ENCODE measurements at places on chromosomes 13 and 19. TPM values are rescaled to one million over a fixed set of nuclear protein-coding genes. Genes with fewer than 3 reads are reported as not detected.

Gene BEST2
- total RNA-seq: not detected

Gene EDDM13
- total RNA-seq: not detected

- DNase-seq: no peak
Observed at GRCh38 chr19:43570174-43570791, 5.0 kb downstream of the XRCC1 start.

DNA sequence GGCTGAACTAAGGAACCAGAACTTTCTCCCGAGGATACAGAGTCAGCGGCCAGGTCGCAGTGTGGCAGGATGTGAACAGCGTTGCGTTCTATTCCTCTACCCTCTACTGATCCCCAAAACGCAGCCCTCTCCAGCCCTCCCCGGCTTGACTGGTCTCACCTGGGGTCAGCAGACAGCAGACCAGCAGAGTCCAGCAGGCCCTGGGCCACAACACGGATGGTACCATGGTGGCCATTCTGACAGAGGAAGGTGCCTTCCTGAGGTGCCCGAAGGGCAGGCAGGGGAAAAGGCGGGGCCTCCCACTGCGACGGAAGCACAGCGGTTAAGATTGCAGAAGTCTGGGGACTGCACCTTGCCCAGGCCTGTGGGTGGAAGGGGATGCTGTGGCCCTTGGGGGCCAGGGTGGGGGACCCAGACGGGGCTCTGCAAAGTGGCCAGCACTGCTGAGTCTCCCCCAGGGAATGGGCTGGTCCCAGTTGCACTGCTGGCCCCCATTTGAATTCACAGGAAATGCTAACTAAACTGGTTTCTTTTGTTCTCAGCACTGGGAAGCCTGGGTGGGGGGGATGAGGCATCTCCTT, at the start of gene ICAM3:
TSS of gene ICAM3 (minus strand) at position 245 of the 581 bp plus-strand sequence. CDS start at position 235, 10 bp downstream.
- DNase-seq: no peak

- no peak for DNase-seq
Observed at GRCh38 chr13:35379663-35380062, 96.8 kb downstream of the MAB21L1 start.

DNA sequence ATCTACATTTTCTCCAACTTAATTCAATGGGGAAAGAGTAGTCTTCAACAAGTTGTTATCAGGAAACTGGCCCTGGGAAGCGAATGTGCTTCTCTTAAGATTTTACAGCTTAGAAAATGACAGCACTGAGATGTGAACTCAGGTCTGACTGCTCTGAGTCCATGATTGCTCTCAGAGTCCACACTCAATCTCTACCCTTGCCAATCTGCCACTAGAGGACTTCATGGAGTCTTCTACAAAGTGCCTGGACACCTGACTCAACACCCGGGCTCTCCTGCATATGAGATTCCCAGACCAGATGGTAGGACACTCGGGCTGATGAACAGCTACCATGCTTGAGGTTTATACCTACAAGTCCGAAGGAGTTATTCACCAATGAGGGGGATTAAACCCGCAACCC, 74.8 kb downstream of the ABCC4 start:
- DNase-seq: no peak

DNA sequence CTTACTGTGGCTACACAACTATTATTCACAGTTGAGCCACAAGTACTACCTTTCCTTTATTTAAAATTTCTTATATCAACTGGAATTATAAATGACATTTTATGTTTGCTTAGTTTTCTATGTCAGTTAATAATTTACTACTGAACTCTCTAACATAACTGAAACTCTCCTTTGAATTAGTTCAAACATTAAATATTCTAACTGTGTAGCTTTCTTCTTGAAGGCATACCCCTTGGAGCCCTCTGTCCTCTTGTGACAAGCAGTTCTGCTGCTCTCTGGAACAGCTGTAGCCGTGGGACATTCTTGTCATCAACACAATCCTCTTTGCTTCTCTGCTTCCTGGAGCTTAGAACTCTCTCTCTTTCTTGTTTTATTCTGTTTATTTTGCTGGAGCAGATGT, 244.8 kb downstream of the NHLRC3 start:
- DNase-seq: no peak

DNA sequence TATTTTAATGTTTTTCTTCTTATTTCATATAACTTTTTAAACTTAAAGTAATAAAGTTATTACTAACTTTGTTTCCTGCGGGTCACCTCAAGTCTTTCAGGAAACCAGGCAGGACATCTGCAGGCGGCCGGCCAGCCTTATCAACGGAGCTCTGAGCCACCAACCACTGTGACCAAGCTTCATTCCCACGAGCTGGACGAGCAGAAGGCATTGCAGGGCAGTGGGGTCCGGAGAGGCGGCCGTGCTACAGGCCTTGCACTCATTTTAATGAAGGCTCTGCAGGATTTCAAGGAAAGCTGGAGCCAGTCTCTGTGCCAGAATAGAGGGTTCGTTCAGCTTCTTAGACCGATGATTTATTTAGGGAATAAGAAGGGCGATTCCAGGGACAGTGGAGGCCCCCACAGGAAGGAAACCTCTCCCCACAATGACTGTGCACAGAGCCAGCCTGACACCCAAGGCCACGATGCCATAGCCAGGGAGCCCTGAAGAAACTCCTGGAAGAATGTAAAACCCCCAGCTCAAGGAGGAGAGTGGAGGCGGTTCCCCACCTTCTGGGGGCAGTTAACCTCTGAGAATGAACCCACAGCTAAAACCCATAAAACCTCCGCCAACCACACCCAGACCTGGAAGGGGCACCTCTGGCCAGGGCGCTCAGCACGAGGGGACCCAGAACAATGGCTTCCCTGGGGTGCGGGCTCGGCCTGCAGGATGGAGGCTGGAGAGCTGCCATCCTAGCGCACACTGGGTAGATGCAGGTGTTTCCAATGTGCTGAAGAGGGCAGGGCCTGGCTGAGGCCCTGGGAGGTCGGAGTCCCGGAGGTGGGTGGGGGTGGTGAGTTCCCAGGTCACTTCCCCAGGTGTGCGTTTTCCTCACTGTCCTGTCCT, 75.0 kb downstream of the RASA3 start:
- no peak for DNase-seq

DNA sequence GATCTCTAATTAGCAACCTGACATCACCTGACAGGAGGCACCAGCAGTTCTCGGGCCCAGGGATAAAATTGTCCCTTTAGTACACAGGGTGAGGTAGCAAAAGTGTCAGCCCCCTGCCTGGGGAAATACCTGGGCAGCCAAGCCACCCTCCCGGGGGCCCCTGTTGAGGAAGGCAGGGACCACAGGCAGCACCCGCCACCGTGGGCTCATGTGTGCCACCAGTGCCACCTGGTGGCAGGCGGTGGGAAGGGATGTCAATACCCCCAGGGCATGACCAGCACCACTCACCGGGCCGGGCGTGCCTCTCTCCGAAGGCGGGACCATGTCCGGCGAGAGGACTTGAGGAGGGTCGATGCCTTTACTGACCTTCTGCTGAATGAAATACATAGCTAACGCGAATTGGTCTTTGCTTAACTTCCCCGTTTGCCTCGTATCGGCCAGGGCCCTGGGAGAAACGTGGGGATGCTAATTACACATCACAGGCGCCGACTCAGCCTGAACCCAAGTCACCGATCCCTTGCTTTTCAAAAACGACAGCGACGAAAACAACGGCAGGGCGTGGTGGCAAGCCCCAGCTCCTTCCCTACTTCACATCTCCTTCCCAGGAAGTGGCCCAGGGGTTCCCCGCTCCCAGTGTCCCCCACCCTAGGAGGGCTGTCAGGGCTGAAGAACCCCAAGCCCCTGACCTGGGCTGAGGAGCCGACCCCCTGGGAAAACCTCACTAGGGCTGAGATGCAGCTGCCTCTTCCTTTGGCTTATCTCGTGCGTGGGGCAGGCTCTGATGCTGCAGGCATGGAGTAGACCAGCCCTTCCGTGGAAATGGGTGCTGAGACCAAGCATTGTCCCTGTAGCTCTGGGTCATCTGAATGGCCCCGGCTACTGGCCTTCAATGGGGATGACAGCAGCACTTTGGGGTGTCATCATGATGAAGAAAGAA, 53.8 kb downstream of the EPS15L1 start:
- peak; percentile 89 for DNase-seq

All from left ventricle myocardium superior (tissue), 1 donor.